ENCODE measurements at places on chromosomes 3 and 15.

- no peak for DNase-seq
Measured at GRCh38 chr15:97319291-97319690, 641.2 kb upstream of the ARRDC4 start.

DNA sequence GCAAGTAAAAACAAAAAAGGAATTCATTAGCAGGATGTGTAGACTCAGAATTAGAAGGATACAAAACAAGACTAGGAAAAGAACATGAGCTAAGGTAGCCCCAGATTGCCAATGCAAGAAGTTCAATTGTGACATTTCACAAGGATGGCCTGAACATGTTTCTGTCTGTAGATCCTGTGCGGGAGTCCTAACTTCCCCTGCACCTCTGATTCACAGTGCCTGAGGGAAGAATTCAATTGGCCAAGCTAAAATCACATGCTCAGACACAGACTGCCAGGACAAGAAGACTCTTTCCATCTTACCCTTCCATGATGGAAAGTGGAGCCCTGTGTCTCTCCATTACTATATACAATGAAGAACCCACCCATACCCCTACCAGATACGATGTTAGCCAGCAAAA lies 251.5 kb downstream of the KCNH8 start:
- no peak for DNase-seq

- DNase-seq, result peak; percentile 60
Measured at GRCh38 chr3:22474706-22475445, 723.9 kb upstream of the ZNF385D start.

GRCh38 chr3:58672451-58672850 lies 5.9 kb upstream of the FAM3D start:
- DNase-seq, result no peak

DNA sequence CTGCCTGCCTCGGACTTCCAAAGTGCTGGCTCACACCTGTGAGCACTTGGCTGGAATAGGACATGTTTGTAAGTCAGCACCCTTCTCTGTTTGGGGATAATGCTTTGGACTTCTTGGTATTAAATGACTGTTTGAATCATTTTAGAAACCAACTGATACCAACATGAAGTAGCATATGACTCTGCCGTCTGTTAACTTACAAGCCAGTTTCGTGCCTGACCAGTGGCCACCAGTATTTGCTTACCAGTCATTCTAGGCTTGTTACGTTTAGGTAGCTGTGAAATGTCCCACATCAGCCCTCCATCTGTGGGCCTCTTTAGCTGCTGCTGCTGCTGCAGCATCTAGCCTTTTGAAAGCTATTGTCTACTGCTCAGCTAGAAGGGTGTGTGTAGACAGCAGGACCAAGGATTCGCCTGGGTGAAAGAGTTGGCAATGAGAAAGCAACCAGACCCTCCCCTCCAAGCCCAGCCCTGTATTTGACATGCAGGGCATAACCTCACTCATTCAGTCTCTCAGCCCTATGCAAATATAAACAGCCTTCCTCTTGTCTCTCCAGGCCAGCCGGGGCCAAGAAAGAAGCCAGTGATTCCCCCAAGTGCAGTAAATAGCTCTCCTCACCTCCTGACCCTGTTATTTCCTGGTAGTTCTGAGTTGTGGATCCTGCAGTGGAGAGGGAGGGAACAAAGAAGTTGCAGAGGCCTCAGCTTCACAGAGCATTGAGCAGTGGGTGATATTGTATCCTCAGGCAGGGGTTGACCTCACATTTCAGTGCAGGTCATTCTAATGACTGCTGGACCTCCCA lies 51.0 kb downstream of the NKIRAS1 start:
- DNase-seq, result no peak

- DNase-seq, result peak; percentile 26
Measured at GRCh38 chr15:60476713-60477112, 2.2 kb downstream of the ICE2 start.

DNA sequence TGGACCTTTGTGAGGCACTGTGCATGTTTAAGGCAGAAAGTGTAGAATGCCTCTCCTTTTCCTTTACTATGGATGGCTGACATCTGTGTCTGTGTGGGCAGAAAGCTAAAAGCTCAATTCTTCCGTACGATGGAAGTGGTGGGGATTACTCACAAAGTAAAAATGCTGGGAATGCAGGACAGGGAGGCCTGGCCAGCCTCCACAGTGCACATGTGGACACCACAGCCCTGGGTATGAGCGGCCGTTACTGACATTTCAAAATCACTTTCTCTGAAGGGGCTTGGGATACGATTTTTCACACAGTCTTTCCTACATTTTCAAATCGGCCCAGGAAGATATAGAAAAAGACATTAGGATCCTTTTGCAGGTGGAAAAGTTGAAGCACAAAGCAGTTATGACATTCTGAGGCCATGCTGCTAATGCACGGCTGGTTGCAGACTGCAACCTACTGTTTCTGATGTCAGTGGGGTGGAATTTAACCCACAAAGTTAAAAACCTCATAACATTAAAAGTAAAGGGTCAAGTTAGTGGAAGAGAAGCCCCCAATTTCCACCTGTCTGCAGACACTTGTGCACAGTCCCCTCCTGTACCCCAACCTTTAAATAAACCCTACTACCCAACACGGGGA lies 27.9 kb downstream of the EHD4 start:
- peak; percentile 96 for DNase-seq

DNA sequence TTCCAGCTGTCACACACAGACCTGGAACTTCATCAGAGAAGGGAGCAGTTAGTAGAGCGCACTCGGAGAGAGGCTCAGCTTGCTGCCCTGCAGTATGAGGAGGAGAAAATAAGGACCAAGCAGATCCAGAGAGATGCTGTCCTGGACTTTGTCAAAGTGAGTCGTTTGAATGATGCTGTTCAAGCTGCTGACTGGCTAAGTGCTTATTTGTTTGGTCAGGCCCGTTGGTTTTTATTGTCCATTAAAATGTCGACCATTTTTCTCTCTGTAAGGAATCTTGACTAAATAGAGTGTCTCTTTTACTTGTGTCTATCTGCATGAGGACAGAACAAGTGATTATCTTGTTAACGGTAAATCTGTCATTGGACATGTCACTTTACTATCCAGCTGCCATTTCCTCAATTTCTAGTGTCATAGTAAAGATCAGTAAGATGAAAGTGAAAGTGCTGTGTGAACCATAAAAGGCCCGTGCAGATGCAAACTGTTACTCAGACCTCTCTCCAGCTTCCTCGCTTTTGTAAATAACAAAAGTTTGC lies 56.9 kb downstream of the LRCH3 start:
- no peak for DNase-seq

DNA sequence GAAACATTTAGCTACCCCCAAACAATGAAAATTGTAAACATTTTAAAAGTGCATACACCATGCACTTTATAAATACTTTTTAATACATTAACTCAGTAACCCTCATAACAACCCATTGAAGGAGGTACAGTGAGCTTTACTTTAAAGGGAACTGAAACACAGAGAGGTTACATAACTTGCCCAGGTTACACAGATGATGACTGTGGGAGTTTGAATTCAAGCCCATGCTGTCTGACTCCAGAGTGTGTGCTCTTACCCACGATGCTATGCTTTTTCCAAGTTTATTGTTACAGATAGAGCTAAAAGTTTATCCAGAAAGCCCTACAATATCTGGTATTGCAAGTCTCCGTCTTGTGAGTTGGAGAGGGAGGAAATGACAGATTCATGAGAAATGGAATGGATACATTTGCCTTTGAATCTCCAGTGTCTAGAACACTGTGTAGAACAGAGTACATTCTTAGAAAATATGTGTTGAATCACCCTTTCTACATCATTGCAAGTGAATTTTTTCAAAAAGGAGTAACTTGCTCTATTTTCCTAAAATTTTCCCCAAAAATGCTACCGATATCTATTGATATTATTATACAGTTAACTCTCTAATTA lies 428.3 kb downstream of the NAALADL2 start:
- DNase-seq, result no peak

Data from HS-5 (cell line).